Endodermal cell (in vitro differentiated cells): ENCODE measurements at places on chromosomes 6 and 20. TPM values are rescaled to one million over a fixed set of nuclear protein-coding genes. Genes with fewer than 3 reads are reported as not detected.

DNA sequence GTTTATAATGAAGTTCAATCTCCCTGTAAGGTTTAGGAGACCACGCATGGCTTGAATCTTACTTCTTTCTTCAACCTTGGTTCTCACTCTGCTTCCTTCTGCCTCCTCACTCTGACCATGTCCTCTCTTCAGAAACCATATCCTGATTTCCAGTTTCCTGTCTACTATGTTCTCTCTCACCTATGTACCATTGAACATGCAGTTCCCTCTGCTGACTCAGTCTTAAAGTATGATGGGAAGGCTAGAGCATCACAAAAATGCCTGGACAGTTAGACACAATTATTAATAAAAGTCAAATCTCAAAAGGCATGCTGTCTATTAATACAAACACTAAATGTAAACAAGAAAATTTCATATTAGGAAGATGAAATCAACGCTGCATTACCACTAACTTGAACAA, 151.6 kb downstream of the PRKN start:
- no peak overlapping the region for H3K4me3 ChIP-seq
- no peaks in the 10 kb centered on the region for H3K4me1 ChIP-seq
- H3K27me3 ChIP-seq = no peaks in the 10 kb centered on the region

The EYA4 gene
- total RNA-seq = 0.11 to 0.34 TPM in 2 of 3 replicates, not detected in the other

DNA sequence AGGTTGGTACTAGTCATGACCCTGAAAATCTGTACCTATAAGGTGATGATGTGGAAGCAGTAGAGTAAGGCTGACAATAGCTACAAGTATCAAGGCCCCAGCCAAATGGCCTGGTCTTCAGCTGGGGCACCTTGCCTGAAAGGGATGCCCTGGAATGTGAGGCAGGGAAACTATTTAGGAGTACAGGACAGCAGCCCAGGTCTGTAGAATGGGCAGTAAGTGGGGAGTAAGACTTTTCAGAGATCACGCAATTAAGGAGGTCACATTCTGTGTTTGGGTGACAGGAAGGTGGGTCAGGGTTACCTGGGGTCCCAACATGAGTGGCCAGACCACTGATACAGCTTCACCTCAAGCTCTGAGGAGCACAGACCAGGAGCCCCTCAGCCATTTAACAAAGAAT, 9.4 kb downstream of the SLC35F1 start:
- no peak overlapping the region for H3K27ac ChIP-seq
- H3K4me1 ChIP-seq = no peaks in the 10 kb centered on the region
- DNase-seq = no peak
- H3K4me3 ChIP-seq = no peak overlapping the region
- H3K36me3 ChIP-seq = no peaks in the 10 kb centered on the region
- peaks cover 7% of the 10 kb centered on the region for H3K27me3 ChIP-seq

GRCh38 chr6:36577301-36577700, 16.9 kb upstream of the SRSF3 start:
- no peak overlapping the region for H3K27ac ChIP-seq
- H3K36me3 ChIP-seq = no peaks in the 10 kb centered on the region
- H3K4me1 ChIP-seq = peaks cover 4% of the 10 kb centered on the region
- H3K27me3 ChIP-seq = no peaks in the 10 kb centered on the region
- DNase-seq = no peak
- no peak overlapping the region for H3K4me3 ChIP-seq

GRCh38 chr20:37406010-37406998, 60.4 kb downstream of the SRC start:
- no peaks in the 10 kb centered on the region for H3K4me1 ChIP-seq
- no peaks in the 10 kb centered on the region for H3K27me3 ChIP-seq
- peak; percentile 76 for DNase-seq
- H3K4me3 ChIP-seq = peak overlapping the region; percentile 74
- H3K36me3 ChIP-seq = peaks cover 16% of the 10 kb centered on the region
